ENCODE measurements at places on chromosomes 16 and 17.

GRCh38 chr16:56607109-56607618 lies 1.2 kb upstream of the MT2A start:
- DNase-seq, result no peak

- DNase-seq, result no peak
These were observed 44.2 kb upstream of the HNF1B start for GRCh38 chr17:37789021-37789565.

DNA sequence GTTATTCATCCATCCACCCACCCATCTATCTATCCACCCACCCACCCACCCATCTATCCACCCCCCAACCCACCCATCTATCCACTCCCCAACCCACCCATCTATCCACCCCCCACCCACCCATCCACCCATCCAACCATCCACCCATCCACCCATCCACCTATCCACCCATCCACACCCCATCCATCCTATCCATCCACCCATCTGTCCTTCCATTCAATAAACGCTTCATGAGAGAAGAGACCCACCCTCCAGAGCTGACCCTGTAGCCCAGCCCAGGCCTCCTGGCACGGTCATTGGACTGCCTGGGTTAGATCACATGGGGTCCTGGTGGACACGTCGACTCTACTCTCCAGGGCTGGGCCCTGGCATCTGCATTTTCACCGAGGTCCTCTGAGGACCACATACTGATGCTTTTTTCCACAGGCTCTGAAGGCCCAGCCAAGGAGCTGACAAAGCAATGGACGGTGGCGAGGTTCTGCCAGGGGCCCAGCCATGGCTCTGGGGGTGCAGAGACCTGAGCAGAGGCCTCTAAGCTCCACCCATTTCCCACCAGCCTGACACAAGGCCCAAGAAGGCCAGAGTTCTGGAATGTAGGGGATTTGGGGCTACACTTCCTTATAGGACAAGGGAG lies 41.3 kb upstream of the SLC38A10 start:
- no peak for DNase-seq

DNA sequence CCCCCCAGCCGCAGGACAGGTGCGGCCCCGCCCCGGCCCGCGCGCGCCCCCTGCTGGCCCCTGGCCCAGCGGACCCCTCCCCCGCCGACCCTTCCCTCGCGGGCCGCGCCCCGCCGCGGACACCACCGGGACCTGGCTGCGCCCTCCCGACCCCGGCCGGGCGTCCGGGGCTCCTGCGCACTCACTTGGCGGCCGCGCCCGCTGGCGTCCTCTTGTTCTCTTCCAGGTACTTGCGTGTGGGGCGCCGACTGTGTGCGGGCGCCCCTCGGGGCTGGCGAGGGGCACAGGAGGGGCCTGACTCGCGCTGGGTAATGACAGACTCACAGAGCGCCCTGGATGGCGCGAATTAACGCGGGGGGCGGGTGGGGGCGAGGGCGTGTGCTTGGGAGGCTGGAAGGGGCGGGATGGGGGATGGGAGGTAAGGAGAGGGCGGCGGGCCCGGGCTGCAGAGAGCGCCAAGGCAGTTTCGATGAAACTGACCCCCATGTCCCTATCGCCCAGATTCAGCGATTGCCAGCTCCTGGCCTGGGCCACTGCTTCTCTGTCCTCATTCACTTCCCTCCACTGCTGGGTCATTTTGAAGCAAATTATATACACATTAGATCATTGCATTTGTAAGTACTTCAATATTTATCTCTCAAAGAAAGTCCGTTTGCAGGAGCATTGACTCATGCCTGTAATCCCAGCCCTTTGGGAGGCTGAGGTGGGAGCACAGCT lies 445 bp upstream of the DBNDD1 start:
- no peak for DNase-seq

GRCh38 chr16:57897053-57897784 lies 73.7 kb downstream of the CNGB1 start:
- DNase-seq, result no peak

GRCh38 chr17:34423978-34424813 lies 61.2 kb upstream of the CCL1 start:
- DNase-seq, result no peak

DNA sequence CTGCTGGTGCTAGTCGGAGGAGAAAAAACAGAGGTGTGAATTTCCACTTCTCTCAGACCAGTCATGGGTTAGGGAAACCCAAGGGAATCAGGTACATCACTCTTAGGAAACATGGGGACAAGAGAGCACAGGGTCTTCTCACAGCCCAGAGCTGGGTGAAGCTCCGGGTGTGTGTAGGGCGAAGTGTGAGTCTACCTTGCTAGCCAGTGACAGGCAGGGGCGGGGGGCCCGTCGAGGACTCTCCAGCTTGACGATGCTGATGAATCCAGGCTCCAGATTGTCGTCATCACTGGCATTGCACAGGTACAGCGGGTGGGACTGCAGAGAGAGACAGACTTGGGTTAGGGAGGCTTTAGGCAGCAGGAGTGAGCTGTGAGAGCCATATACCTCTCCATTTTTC lies 18.7 kb upstream of the SUPT4H1 start:
- DNase-seq, result no peak

DNA sequence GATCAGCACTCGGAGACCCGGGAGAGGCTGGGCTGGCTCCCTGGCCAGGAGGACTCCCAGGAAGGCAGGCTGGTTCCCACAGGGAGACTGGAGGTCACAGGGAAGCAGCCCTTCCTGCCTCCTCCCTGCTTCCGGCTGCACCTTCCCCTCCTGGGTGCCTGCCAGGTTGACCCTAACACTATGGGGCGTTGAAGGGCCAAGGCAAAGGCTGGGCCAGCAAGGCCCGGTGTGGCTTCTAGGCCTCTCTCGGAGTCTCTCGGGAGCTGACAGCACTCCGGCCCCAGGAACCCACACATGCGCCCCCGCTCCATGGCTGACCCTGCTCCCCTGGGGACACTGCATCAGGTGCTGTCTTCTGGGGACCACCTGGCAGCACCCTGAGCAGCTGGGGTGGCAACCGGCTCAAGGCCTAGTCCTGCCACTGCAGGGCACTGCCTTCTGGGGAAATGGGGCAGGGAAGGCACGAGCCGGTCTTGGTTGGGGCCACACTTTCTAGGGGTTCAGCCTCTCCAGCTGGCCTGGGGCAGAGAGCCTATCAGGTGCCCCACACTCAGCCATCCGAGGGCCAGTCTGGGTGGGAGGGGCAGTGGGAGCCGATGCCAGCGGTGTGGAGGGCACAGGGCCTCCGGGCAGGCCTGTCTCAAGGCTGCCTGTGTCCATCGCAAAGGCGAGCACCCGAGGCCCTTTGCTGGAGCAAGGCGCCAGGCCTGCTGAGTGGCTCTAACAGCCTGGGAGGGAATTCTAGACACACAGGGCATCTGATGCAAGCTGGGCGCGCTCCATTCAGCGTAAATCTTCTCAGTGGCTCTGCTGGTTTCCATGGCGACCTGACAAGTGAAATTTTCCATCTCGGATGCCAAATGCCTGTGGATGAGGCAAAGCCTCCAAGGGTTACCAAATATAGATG lies 5.6 kb upstream of the MTSS2 start:
- DNase-seq, result no peak
